Neuronal stem cell (in vitro differentiated cells): ENCODE measurements at places on chromosomes 2 and 18.

DNA sequence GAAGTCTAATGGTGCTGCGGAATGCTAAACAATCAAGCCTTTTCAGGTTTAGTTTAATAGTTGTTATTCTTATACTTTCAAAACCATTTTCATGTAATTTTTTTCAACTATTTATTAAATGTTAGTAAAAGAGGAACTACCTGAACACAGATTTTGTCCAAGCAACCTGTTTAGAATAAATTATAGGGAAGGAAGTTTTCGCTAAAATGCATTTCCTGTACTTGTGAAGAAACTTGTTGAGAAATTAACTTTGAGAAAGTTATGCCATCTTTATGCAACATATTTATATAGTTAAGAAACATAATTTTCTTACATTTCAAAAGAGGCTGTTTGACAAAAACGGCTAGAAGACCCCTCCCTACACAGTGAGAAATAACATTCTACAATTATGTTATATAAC is 16.6 kb downstream of the MAP4K4 start:
- no peak for DNase-seq

GRCh38 chr2:11551569-11552259 is 17.9 kb downstream of the GREB1 start:
- DNase-seq = no peak

- no peak for DNase-seq
Measured at GRCh38 chr18:8290435-8290834, 318.8 kb upstream of the RAB12 start.

DNA sequence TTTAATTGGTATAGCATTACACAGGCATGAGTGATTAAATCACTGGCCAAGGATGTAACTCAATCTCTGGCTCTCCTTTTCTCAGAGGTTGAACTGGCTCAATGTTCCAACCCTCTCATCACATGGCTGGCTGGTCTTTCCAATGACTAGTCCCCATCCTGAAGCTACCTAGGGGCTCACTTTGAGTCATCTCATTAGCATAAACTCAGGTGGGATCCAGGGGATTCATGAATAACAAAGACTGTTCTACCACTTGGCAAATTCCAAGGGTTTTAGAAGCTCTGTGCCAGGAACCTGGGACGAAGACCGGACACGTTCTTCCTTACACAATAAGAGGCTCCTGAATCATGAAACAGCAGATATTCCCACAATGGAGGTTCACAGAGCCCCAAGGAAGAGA is 145.0 kb upstream of the SPATS2L start:
- DNase-seq = no peak

DNA sequence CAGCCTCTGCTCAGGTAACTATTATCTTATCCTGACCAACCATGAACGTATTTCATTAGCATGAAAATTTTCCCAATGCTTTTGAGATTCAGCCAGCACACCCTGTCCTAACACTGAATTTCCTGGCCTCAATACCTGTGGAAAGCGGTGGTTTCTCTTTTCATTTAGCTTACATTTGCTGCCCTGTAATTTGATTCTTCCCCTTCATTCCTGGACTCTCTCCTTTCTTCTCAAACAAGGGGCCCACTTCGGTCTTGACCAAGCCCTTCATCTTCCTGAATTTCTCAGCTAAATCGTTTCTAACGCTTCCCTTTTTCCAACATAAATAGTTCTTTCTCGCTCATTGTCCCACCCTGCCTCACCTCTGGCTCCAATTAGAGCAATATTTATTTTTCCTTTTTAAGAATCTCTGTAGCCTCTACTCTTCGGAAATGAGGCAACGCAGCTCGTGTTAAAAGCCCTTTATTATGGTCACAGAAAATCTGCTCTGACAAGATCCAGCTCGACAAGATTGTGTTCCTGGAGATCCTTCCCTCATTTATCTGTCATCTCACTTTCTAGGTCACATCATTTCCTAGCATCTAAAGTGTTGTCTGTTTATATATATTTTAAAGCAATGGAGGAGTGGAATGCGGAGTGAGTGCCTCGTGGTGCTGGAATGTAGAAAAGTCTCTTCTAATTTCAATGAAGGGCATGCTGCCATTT is 49.5 kb upstream of the BCL11A start:
- DNase-seq = no peak

DNA sequence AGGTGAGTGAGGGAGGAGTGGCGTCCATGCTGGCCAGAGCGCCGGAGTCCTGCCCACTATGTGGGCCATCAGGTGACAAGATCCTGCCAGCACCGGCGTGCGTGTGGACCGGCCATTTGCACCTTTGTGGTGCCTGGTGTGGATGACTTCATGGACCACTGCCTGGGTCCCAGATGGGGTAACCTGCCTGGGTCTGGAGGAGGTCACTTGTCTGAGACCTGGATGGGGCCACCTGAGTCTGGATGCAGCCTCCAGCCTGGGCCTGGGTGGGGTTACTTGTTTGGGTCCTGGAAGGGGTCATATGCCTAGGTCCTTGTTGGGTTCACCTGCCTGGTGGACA is 299.6 kb downstream of the NDUFA10 start:
- DNase-seq = no peak

DNA sequence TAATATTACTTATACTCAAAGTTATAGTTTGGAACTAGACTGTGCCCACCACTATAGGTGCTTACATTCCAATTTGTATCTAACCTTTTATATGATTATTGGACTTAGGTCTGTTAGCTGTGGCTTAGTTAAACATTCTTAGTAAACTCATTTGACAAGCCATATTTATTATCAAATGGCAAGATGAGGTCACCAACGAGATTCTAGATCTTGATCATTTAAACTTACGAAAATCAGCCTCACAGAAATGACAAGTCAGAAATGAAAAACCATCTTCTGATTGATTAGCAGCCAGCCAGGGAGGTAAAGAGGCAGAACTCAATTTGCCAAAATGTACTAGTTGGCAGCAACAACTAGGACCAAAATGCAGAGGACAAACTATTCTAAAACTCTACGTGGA is 100.4 kb upstream of the STK17B start:
- DNase-seq = no peak

DNA sequence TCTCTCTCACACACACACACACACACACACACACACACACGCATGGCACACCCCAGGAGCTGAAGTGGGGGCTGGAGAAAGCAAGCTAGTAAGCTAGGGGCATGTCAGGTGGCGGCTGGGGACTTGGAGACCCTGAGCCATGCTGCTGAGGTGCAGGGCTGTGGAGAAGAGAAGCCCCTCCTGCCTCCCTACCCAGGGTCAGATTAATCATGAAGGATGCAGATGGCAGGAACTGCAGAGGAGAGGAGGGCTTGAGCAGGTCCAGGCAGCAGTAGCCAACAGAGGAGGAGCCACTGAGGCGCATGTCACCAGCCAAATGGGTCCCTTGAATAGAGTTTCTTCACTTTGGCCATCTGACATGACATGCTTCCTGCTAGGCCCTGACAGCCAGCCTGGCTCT is 9.6 kb downstream of the EDAR start:
- DNase-seq = no peak
